SK-MEL-5 (cell line): ENCODE measurements at places on chromosomes 16 and 17.

DNA sequence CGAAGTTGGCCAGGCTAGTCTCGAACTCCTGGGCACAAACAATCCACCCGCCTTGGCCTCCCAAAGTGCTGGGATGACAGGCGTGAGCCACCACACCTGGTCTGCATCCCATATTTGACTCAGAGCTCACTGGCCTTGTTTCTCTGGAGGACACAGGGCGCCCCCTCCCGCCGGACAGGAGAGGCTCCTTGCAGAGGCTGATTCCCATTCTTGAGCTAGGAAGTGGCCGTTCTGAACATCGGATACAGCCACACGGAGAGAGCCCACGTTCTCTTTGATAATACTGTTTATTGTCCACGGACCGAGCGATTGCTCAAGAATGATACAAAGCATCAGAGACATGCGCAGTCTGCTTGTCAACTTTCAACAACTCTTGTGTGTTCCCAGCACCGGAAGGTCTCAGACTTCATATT is 12.1 kb upstream of the USP36 start:
- DNase-seq = peak; percentile 100

GRCh38 chr16:27839419-27839818 is 224.1 kb downstream of the GSG1L start:
- DNase-seq = no peak

DNA sequence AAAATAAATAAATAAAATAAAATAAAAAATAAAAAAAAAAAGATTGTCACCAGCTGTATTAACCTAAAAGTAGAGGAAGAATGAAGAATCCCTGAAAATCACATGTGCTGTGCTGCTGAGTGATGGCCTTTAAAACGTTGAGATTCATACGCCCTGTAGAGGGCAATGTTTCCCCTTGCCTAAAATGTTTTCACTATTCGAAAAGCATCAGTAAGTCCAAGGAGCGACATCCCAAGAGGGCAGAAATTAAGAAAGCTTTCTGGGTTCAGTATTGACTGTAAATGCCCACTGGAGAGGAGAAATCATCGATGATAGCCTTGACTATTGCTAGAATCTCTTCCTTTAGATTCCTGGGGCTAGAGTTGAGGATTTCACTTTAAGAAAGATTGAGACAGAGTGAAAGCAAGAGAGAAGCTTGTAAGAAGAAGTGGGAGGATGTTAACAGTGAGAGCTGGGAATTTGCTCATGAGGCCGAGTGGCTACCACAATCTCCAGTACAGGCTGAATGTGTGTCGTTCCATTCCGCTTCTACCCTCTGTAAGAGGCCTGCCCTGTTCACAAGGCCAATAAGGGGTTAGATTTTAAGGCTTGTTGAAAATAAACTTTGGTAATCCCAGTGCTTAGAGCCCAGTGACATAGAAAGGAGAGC is 170.8 kb upstream of the FAM20A start:
- peak; percentile 95 for DNase-seq

DNA sequence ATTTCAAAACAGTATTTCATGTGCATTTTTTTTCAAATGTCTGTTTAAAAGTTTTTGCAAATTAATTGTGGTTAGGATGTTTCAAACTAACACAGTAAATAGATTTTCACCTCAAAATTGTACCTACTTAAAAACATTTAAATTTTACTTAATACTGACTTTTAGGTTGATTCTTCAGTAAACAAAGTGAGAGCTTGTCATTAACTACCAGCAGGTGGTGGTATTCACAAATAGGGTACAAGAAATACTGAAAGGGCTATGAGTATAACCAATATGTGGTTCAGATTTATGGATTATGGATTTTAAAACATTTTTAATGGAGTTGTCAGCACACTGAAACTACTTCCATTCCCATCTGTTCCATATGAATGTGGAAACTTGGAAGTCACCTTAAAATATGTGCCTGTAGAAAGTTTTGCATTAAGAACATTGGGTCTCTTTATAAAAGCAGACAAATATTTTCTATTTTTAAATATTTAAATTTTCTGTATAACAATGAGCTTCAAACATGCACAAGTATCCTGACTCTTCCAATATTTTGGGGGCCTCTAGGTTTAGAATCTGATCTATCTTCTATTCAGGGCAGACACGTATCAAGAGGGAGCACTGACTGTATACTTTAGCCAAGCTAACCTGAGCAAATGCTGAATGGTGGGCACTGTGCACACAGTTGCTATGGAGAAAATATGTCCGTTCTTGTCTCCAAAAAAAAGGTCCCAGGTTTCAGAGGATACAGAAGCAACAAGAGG is 155.6 kb downstream of the SNX11 start:
- peak; percentile 43 for DNase-seq

DNA sequence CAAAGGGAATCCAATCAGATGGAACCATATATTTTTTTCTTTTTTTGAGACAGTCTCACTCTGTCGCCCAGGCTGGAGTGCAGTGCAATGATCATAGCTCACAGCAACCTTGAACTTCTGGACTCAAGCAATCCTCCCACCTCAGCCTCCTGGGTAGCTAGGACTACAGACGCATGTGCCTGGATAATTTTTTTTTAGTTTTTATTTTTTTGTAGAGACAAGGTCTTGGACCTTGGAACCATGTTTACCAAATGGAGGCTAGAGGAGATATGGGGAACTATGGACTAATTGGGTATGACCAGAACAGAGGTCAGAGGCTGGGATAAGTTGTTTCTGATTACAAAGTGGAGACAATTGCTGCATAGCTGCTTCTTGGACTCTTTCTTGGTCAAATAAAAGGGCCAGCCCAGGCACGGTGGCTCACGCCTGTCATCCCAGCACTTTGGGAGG is 41.2 kb upstream of the ADCY9 start:
- no peak for DNase-seq

DNA sequence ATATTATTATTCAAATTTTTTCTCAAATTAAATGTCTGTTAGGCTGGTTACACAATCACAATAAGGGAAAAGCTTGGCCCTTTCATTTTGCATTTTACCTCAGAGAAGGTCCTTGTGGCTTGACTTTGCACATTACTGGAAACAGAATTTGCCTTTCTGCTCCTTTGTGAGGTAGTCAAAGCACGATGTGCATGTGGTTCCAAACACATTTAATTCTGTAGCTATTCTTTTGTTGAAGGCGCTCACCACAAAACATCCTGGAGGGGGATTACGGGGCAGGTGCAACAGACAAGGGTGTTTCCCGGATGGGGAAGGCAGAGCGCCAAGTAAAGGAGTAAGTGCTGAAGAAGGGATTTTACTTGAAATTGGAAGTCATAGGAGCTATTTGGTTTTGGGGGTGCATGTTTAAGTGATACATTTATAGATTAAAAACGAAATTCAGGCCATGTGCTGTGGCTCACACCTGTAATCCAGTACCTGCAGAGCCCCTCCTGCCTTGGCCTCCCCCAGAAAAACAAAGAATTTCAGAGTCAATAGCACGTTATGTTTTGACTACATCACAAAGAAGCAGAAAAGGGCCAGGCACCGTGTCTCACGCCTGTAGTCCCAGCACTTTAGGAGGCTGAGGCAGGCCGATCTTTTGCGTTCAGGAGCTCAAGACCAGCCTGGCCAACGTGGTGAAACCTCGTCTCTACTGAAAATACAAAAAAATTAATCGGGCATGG is 31.2 kb upstream of the TENT4B start:
- DNase-seq = no peak

GRCh38 chr16:27945233-27945973 is 118.1 kb downstream of the GSG1L start:
- DNase-seq = no peak

DNA sequence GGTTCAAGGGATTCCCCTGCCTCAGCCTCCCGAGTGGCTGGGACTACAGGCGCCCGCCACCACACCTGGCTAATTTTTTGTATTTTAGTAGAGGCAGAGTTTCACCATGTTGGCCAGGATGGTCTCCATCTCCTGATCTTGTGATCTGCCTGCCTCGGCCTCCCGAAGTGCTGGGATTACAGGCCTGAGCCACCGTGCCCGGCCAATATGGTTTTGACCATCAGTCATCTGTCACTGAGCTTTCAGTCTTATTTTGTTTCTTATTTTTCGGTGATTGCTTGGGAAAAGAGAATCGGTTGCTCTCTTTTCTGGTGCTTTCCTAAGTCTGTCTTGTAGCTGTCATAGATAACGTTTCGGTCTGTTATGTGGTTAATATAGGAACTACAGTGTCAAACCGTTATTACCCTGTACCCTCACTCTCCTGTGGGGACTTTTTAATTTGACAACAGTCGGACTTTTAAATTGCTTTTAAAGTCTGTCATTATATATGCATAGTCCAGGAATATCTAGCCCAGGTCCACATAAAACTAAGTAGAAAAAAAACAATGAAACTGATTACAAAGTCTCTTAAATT is 453.4 kb downstream of the KCNJ18 start:
- no peak for DNase-seq

- DNase-seq = no peak
Observed at GRCh38 chr17:4710693-4711634, 532 bp downstream of the ARRB2 start.

- no peak for DNase-seq
Observed at GRCh38 chr17:41707803-41708669, 4.1 kb upstream of the GAST start.

DNA sequence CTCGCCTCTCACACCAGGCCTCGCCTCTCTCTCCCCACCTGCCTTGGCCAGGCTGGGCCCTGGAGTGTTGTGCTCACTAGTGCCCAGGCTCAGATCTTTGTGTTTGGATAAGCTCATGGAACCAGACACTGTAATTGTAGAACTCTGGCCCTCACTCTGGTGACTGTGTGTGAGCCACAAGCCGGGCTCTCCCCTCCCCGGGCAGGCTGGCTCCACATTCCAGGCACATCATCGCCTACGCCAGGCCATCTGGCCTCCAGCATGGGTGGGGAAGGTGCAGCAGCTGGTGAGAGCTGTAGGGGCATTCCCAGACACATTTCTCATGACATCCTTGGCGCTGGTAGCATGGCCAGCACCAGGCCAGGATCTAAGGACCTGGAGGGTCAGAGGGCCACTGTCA is 202.3 kb downstream of the RAB11FIP4 start:
- no peak for DNase-seq

GRCh38 chr17:16944334-16945135 is 27.4 kb downstream of the TNFRSF13B start:
- DNase-seq = no peak

GRCh38 chr17:10229181-10229580 is 30.8 kb upstream of the GAS7 start:
- no peak for DNase-seq

GRCh38 chr17:67696347-67696746 is 21.4 kb upstream of the NOL11 start:
- DNase-seq = peak; percentile 95

DNA sequence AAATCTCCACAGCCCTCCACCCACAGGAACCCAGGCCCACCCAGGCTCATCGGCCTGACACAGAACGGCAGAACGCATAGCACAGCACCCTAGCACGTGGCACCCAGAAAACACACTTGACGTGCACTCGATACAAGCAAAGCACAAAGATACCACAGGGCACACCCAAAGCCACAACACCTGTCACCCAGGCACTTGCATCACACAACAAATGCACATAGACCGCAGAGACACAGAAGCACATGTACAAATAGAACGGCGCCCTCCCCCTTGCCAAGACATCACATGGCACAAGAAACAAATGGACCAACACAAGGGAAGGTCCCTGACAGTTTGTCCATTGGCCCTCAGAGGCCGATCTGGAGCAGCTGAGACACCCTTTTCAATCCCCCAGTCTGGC is 147.7 kb upstream of the WSCD1 start:
- no peak for DNase-seq

DNA sequence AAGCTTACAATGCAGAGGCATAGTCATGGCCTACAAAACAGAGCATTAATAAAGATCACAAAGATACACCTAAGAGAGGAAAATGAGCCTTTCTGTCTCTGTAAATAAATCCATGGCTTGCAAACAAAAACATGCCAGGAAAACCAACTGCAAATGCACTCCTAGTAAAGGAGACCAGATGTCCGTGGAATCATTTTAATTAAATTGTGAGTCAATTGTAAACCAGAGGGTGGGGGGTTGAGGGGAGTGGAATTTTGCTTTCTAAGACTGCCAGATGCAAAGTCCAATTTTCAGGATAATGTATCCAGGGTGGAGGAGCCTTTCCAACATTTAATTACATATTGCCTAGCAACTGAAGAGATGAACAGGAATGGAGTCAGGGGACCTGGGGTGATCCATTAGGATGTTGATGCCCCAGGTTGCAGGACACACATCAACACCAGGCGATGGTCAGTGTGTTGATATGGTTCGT is 390.3 kb upstream of the CCL2 start:
- DNase-seq = no peak
